SJCRH30 (cell line): ENCODE measurements at places on chromosomes 7 and 10. TPM values are rescaled to one million over a fixed set of nuclear protein-coding genes. Genes with fewer than 3 reads are reported as not detected.

EVX1 gene
- not detected in 2 replicates for total RNA-seq

SNX10 gene
- total RNA-seq: not detected in 2 replicates

COBL gene
- total RNA-seq: 0.03 and 0.04 TPM in 2 replicates

HYCC1 gene
- 72.9 and 82.6 TPM in 2 replicates for total RNA-seq

ACHE gene
- total RNA-seq: 1.3 and 1.5 TPM in 2 replicates

TLX1 gene
- not detected in 2 replicates for total RNA-seq

ZDHHC16 gene
- total RNA-seq: 50.4 and 53.3 TPM in 2 replicates

PLEKHS1 gene
- total RNA-seq: 6.1 and 7.3 TPM in 2 replicates

LRRC61 gene
- total RNA-seq: not detected in 2 replicates

FGF8 gene
- 115 and 123 TPM in 2 replicates for total RNA-seq

ASZ1 gene
- total RNA-seq: not detected in 2 replicates

TMEM243 gene
- 74.0 and 86.3 TPM in 2 replicates for total RNA-seq

INTS1 gene
- 25.1 and 27.7 TPM in 2 replicates for total RNA-seq

SLC4A2 gene
- total RNA-seq: 129 and 132 TPM in 2 replicates

TLL2 gene
- total RNA-seq: 9.2 and 10.3 TPM in 2 replicates

PTN gene
- 0.23 and 0.51 TPM in 2 replicates for total RNA-seq

CEP55 gene
- total RNA-seq: 43.2 and 49.4 TPM in 2 replicates

DNA sequence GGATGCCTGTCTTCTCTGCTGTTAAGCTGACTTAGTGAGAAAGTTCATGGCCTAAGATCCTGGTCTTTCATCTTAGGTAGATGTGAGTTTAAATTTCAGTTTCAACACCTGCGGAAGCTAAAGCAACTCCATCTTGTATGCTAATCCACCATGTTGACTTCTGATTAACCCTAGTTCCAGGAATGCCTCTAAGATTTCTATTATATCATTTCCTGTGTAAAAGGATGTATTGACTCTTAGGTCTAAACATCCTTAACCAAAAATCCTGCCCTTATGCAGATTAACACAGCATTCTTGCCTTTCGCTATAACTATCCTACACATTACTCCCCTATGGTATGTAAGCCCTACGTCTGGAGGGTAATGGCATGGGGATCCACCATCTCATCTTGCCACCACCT lies 94.4 kb upstream of the CCDC6 start:
- H3K36me3 ChIP-seq: no peaks in the 10 kb centered on the region
- no peak overlapping the region for H3K4me3 ChIP-seq
- H3K27me3 ChIP-seq: no peaks in the 10 kb centered on the region
- no peak overlapping the region for H3K27ac ChIP-seq
- no peaks in the 10 kb centered on the region for H3K4me1 ChIP-seq
- no peak for DNase-seq

- H3K27ac ChIP-seq: no peak overlapping the region
- no peak overlapping the region for H3K4me3 ChIP-seq
- H3K36me3 ChIP-seq: no peaks in the 10 kb centered on the region
- DNase-seq: no peak
Observed at GRCh38 chr7:51950813-51951212, 634.2 kb upstream of the COBL start.

GRCh38 chr10:64444564-64444963 lies 923.4 kb downstream of the REEP3 start:
- no peaks in the 10 kb centered on the region for H3K4me1 ChIP-seq
- no peak overlapping the region for H3K27ac ChIP-seq
- H3K27me3 ChIP-seq: no peaks in the 10 kb centered on the region
- H3K4me3 ChIP-seq: no peak overlapping the region

DNA sequence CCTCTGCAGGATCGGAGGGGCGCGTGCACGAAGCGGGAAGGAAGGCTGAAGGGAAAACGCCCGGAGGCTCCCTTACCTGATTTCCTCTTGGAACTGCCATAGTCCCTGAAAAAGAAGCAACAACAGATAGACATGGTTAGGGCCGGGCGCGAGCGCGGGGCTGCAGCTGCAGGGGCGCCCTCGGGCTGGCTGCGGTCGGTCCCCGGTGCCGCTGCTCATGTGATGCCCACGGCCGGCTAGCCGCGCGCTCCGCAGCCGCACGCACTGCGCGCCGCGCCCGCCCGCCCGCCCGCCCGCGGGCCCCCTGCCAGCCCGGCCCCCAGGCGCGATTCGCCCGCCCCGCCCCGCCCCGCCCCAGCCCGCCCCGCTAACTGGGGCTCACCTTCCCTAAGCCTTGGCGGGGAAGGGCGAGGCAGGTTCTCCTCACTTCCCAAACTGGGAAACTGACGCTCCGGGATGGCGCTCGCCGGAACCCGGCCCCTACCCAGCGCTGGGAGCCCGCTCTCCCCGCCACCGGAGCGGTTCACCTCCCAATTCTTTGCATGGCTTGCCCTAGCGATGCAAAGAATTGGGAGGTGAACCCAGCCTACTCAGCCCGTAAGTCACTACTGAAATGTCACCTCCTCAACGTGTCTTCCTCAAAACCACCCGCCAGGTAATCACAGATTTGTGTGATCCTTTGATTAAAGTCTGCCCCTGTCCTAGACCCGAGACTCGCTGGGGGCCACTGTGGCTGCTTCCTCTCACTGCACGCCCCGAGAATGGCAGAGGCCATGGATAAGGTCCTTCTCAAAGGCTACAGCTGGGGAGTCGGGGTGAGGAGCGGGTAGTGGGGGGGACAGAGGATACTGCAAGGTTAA lies 162.2 kb downstream of the SH3PXD2A start:
- H3K27me3 ChIP-seq: no peaks in the 10 kb centered on the region
- peak; percentile 47 for DNase-seq
- H3K27ac ChIP-seq: no peak overlapping the region
- peak overlapping the region; percentile 60 for H3K4me3 ChIP-seq

DNA sequence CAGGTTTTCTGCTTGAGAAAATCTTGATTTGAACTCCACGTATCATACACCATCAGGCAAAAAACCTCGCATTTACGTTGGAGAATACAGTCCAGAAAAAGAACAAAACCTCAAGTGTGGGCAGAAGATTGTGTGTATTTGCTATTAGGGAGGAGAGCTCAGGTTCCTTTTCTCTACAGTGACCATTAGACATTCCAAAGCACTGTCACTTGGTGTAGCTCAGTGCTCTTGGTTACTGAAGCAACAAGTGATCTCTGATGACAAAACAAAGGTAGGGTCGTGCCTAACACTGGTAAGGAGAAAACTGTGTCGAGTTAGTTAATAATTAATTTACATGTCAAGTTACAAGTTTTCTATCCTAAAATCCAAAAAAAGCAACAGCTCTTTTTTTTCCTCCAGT lies 72.6 kb downstream of the C1GALT1 start:
- 0 out of 2 replicates have a peak, but pooled peaks cover 6% of the 10 kb centered on the region for H3K36me3 ChIP-seq
- no peak overlapping the region for H3K4me3 ChIP-seq
- no peak for DNase-seq
- H3K4me1 ChIP-seq: no peaks in the 10 kb centered on the region
- H3K27me3 ChIP-seq: no peaks in the 10 kb centered on the region

GRCh38 chr10:77173615-77174461 lies 463.8 kb downstream of the KCNMA1 start:
- H3K36me3 ChIP-seq: no peaks in the 10 kb centered on the region
- DNase-seq: peak; percentile 91
- no peaks in the 10 kb centered on the region for H3K4me1 ChIP-seq
- H3K27me3 ChIP-seq: no peaks in the 10 kb centered on the region
- H3K4me3 ChIP-seq: no peak overlapping the region

DNA sequence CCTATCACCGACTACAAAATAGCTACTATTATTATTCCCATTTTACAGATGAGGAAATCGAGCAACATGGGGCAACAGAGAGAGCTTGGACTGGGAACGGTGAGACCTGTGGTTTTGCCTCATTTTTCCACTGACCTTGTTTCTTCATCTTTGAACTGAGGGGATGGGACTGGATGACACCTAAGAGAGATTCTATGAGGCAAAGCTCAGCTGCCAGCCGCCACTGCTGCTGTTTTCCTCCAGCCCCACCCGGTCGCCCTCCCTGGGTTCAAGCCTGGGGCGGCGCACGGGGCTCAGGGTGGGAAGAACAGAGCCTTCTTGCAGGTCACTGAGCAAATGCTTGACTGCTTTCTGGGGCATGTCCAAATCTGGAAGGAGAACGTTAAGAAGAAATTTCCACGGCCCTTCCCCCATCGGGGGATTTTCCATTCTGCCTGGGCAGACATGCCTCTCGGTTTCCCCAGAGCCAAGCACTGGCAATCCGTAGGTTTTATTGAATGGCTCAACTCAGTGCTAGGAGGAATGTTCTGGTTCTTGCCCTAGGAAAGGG lies 12.3 kb downstream of the DDIT4 start:
- H3K4me3 ChIP-seq: no peak overlapping the region
- no peaks in the 10 kb centered on the region for H3K4me1 ChIP-seq
- DNase-seq: no peak
- H3K27ac ChIP-seq: no peak overlapping the region
- no peaks in the 10 kb centered on the region for H3K27me3 ChIP-seq
- no peaks in the 10 kb centered on the region for H3K36me3 ChIP-seq

GRCh38 chr10:29245476-29245875 lies 43.4 kb upstream of the LYZL1 start:
- H3K4me1 ChIP-seq: peaks cover 5% of the 10 kb centered on the region; the same call in 1 of the 2 replicates
- H3K4me3 ChIP-seq: no peak overlapping the region
- no peak overlapping the region for H3K27ac ChIP-seq
- peak; percentile 61 for DNase-seq

GRCh38 chr7:140621401-140622021 lies 19.1 kb downstream of the DENND2A start:
- no peak for DNase-seq
- H3K27ac ChIP-seq: no peak overlapping the region
- no peaks in the 10 kb centered on the region for H3K36me3 ChIP-seq
- H3K4me3 ChIP-seq: no peak overlapping the region

DNA sequence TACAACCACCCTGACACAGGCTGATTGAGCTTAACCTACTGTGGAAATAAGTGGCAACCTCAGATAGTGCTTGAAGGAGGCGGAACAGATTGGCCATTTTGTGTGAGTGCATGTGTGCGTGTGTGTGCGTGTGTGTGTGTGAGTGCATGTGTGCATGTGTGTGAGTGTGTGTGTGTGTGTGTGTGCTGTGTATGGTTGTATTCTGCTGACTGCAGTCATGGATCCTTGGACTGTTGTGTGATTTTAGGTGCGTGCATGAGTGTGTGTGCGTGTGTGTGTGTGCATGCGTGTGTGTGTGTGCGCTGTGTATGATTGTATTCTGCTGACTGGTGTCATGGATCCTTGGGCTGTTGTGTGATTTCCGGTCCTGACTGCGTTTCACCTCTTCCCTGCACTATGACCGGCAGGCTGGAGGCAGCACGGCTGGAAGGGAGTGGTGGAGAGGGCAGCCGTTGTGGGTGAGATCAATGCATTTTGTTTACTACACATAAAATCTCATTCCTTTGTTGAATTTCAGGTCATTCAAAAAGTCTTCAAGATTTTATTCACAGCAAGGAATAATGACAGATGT lies 6.3 kb downstream of the IQCE start:
- DNase-seq: no peak
- H3K27me3 ChIP-seq: no peaks in the 10 kb centered on the region
- H3K36me3 ChIP-seq: no peaks in the 10 kb centered on the region
- H3K27ac ChIP-seq: no peak overlapping the region
- no peaks in the 10 kb centered on the region for H3K4me1 ChIP-seq

- H3K36me3 ChIP-seq: no peaks in the 10 kb centered on the region
- peak overlapping the region; percentile 62; the same call in 1 of the 2 replicates for H3K27ac ChIP-seq
- H3K27me3 ChIP-seq: no peaks in the 10 kb centered on the region
- peak; percentile 39 for DNase-seq
- H3K4me3 ChIP-seq: peak overlapping the region; percentile 97
Observed at GRCh38 chr10:15370212-15370855, 755 bp downstream of the FAM171A1 start.

DNA sequence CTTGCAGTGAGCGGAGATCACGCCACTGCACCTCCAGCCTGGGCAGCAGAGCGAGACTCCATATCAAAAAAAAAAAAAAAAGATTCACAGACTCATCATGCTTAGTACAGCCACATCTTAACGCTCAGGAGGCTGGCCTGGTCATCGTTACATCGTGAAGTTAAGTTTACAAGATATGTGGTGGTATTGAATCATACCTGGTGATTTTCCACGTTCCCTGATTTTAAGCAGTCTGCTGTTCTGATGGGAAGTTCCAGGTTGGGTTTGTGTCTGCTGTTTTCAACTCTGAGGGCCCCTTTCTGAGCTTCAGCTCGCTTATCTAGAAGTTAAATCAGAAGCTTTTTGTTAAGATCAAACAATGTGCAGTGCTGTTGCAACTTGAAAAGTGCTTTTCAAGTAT lies 6.9 kb downstream of the PPP2R2D start:
- 0 out of 2 replicates have a peak, but pooled peaks cover 3% of the 10 kb centered on the region for H3K36me3 ChIP-seq
- H3K4me1 ChIP-seq: no peaks in the 10 kb centered on the region
- no peak overlapping the region for H3K4me3 ChIP-seq
- H3K27me3 ChIP-seq: no peaks in the 10 kb centered on the region

DNA sequence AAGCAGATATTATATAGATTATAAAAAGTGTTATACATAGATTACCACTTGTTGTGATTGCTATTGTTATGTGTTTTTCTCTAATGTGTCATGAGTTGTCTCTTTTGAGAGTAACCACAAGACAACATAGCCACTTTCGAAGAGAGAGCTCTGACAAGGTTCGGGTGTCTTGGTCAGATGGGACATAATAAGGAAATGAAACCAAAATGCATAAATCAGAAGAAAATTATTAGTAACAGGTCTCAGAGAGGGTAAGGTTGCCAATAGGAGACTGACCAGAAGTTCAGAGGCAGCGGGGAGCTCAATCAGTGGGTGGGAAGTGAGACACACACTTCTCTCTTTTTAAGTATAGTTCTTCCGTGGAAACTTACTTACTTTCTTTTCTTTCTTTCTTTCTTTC lies 639.2 kb upstream of the POT1 start:
- no peak overlapping the region for H3K27ac ChIP-seq
- DNase-seq: no peak
- no peak overlapping the region for H3K4me3 ChIP-seq
- no peaks in the 10 kb centered on the region for H3K36me3 ChIP-seq

GRCh38 chr7:2019711-2020511 lies 212.8 kb downstream of the MAD1L1 start:
- H3K4me1 ChIP-seq: peaks cover 3% of the 10 kb centered on the region; the same call in 1 of the 2 replicates
- H3K27me3 ChIP-seq: no peaks in the 10 kb centered on the region
- H3K27ac ChIP-seq: peak overlapping the region; percentile 74
- DNase-seq: peak; percentile 72

DNA sequence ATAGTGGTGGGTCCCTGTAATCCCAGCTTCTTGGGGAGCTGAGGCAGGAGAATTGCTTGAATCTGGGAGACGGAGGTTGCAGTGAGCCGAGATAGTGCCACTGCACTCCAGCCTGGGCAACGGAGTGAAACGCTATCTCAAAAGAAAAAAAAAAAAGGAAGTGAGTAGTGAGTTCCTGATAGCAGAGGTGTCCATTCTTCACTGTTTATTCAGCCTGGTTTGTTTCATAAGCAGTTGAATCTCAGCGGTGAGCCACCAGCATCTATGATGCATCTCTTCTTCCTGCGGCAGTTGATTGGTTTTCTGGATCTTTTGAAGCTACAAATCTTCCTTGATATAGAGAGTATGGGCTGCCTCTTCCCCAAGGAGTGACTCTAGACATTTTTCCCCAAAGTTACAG lies 316.1 kb upstream of the MTPN start:
- no peaks in the 10 kb centered on the region for H3K4me1 ChIP-seq
- DNase-seq: no peak
- H3K27ac ChIP-seq: no peak overlapping the region
- H3K4me3 ChIP-seq: no peak overlapping the region
